Gastrocnemius medialis (tissue), 4 donors: ENCODE measurements at places on chromosomes 3 and 15. TPM values are rescaled to one million over a fixed set of nuclear protein-coding genes. Genes with fewer than 3 reads are reported as not detected.

DNA sequence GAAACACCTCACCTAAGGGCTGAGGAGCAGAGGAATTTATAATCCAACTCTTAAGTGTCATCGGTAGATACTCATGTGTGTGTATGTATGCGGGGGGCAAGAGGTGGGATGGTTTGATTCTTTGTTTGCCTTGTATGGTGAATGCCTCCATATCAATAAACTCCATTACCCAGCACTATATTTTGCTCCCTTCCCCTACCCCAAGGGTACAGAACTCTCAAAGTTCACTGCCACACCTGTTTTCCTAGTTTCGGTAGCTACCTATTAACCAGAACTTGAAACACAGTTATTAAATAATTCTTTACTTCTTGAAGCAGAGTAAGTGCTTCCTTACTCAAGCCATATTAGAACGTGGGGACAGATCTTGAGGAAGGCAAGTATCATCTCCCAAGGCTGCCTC lies 400.8 kb upstream of the SUCLG2 start:
- no peaks in the 10 kb centered on the region for H3K4me1 ChIP-seq
- no peaks in the 10 kb centered on the region for H3K36me3 ChIP-seq
- no peak overlapping the region for H3K4me3 ChIP-seq
- DNase-seq, result no peak

GRCh38 chr15:65757256-65757655 lies 34.8 kb downstream of the DENND4A start:
- H3K27ac ChIP-seq, result no peak overlapping the region
- DNase-seq, result no peak
- no peaks in the 10 kb centered on the region for H3K36me3 ChIP-seq
- H3K27me3 ChIP-seq, result no peaks in the 10 kb centered on the region
- H3K4me1 ChIP-seq, result no peaks in the 10 kb centered on the region
- no peak overlapping the region for H3K4me3 ChIP-seq

- no peaks in the 10 kb centered on the region for H3K27me3 ChIP-seq
- no peak overlapping the region for H3K4me3 ChIP-seq
- peaks cover 12% of the 10 kb centered on the region for H3K36me3 ChIP-seq
- peaks cover 18% of the 10 kb centered on the region for H3K4me1 ChIP-seq
These were observed 2.3 kb upstream of the GFM1 start for GRCh38 chr3:158642005-158642404.

GRCh38 chr3:187999821-188000220 lies 154.1 kb upstream of the LPP start:
- peaks cover 4% of the 10 kb centered on the region for H3K4me1 ChIP-seq
- H3K27me3 ChIP-seq, result no peaks in the 10 kb centered on the region
- no peak overlapping the region for H3K27ac ChIP-seq
- H3K36me3 ChIP-seq, result no peaks in the 10 kb centered on the region
- no peak overlapping the region for H3K4me3 ChIP-seq
- DNase-seq, result no peak

DNA sequence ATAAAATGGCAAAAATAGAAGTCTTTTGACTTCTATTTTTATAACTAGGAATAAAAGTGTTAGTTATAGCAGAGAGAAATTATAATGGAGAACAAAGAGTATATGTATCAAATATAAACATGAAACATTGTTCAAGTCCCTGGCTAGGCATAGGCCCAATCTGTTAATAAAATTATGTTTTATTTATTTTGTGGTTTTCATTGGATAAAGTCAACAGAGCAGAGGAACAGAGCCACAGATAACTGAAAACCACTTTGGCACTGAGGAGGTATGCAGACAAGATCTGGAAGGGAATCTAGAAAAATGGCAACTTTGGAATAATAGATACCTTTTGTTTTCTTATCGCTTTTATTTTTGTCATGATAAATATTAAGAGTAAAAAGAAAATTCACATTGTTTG lies 50.4 kb upstream of the ICE2 start:
- no peak overlapping the region for H3K4me3 ChIP-seq
- peak overlapping the region; percentile 55 for H3K27ac ChIP-seq
- DNase-seq, result no peak

DNA sequence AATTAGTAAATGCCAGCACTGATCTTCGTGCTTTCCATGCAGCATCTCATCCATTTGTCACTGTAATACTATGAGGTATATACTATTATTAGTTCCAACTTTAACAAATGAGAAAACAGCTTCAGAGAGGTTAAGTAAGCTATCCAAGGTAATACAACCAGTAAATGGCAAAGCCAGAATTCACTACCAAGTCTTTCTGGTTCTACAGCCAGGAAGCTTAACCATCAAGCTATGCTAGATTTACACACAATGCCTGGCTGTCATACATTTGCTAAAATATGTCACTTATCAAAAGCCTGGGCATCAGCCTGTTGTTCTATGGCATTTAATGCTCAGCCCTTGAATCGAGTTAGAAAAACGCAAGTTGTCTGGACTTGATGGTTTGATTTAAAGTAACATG lies 32.6 kb downstream of the TMOD2 start:
- no peak overlapping the region for H3K27ac ChIP-seq
- no peaks in the 10 kb centered on the region for H3K36me3 ChIP-seq
- H3K4me3 ChIP-seq, result no peak overlapping the region
- no peak for DNase-seq
- H3K27me3 ChIP-seq, result no peaks in the 10 kb centered on the region

GRCh38 chr3:128557531-128558280 lies 64.7 kb upstream of the GATA2 start:
- H3K27me3 ChIP-seq, result peaks cover 28% of the 10 kb centered on the region
- H3K27ac ChIP-seq, result no peak overlapping the region
- no peaks in the 10 kb centered on the region for H3K4me1 ChIP-seq
- no peaks in the 10 kb centered on the region for H3K36me3 ChIP-seq
- H3K4me3 ChIP-seq, result no peak overlapping the region

DNA sequence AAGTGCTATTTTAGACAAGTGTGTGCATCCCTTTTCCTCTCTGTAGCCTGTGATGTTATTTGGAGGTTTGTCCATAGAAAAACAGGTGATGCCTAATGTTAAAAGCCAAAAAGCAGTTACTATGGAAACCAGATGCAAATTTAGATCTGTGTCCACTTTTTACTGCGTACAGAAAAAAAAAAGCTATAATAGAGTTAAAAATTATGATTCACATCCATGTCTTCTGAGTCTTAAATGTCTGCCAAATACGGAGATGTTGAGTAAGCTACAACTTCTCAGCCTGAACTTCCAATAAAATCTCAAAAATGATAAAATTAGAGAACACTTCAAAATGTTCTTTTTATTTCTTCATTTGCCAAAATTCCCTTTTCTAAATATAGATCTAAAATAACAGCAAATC lies 74.2 kb upstream of the GAP43 start:
- H3K27me3 ChIP-seq, result no peaks in the 10 kb centered on the region
- no peaks in the 10 kb centered on the region for H3K36me3 ChIP-seq
- no peak overlapping the region for H3K4me3 ChIP-seq
- no peak overlapping the region for H3K27ac ChIP-seq
- no peak for DNase-seq

The MAPKAPK3 gene
- total RNA-seq, result 330 TPM

The CCR4 gene
- 0.07 TPM for total RNA-seq

The CIDEC gene
- total RNA-seq, result 2.9 TPM

The TRAT1 gene
- total RNA-seq, result not detected

The ROBO1 gene
- total RNA-seq, result 4.2 TPM

The FBXL2 gene
- total RNA-seq, result 0.82 TPM

The EOMES gene
- total RNA-seq, result not detected

The MYRIP gene
- total RNA-seq, result 1.6 TPM
